Esophagus mucosa (tissue), 1 donor: ENCODE measurements at places on chromosomes 12 and 14.

GRCh38 chr14:60789656-60790055 lies 55.1 kb downstream of the MNAT1 start:
- no peak for ATAC-seq

DNA sequence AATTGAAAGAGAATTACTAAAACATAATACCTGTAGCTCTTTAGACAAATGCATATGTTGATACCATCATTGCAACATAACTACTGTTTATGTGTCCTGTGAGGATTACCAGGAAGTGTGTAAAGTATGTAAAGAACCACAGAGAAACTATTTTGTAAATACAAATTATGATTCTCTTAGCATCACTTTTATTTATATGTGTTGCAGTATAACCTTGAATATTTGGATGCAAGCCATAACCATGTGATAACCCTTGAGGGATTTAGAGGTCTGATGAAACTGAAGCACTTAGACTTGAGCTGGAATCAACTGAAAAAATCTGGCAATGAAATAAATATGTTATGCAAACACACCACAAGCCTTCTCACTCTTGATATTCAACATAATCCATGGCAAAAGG lies 77.5 kb downstream of the LRRC9 start:
- no peak for ATAC-seq

- ATAC-seq, result no peak
Measured at GRCh38 chr14:69317780-69318179, 57.8 kb downstream of the GALNT16 start.

DNA sequence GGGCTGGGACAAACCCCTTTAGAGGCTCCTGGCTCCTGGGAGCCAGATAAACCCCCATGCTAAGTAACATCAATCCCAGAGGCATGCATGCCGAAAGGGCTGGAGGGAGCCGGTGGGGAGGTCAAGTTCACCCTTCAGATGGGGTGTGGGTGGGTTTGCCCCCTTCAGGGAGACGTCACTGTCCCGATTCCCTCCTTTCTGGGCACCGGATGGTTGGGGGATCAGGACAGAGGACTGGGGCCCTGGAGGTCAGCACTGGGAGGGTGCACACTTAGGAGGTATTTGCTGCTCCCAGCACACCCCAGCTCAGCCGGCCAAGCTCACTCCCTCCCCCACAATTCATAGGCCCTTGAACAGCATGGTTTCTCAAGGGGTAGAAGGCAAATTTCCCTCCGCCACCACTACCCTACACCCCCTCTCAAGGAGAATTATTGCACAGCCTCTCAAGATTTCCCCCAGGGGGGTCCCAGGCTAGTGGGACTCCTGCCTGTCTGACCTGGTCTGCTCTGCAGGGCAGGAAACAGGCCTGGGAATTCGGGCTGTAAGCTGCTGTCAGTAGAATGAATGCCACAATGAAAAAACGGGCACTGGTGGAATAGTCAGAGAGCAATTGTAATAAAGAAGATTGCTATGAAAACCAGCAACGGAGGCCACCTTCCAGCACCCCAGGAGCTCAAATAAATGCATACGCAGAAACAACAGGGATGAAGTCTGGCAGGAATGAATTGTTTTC lies 63.5 kb downstream of the GALNT16 start:
- no peak for ATAC-seq

- no peak for ATAC-seq
Measured at GRCh38 chr14:59631237-59631636, 54.6 kb upstream of the CCDC175 start.

- no peak for ATAC-seq
Measured at GRCh38 chr14:73381380-73382013, 76.8 kb downstream of the NUMB start.
